ENCODE measurements at places on chromosomes 3 and 15.
A peak's percentile ranks its signal among the peaks of the same experiment; 100 is the strongest.

- peak; percentile 13 for DNase-seq
Measured at GRCh38 chr15:74873756-74874424, 725 bp upstream of the SCAMP2 start.

DNA sequence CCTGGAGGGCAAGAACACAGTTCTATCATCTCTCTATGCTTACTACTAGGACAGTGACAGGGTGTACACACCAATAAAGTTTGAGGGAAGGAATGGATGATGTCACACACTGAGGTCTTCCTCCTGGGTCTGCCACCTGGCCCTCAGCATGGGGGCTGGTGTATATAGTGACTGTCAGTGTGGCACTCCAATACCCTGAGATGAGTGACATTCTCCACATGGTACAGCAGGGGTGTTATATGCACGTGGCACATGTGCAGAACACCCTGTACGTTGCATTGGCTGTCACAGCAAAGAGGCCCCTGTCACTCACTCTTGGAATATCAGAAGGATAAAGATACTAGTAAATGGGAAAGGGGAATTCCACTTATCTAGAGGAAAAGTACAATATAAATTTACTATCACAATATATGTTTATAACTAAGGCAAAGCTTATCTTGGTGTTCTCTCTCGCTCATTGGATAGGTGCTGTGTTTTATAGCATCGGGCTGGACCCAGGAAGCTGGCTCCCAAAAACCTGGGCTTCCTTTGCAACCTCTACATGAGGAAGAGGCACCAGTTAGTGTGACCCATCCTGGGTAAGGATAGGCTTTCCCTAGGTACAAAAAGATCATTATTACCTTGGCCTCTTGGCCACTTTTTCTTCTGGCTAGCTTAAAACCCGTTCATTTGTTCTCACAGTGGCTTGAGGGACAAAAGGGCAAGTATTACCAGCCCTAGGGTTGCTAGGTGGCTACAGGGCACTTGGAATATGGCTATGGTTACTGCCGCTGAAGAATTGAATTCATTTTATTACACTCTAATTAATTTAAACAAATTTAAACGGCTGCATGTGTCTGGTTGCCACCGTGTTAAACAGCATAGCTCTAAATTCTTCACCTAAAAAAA is 54.8 kb upstream of the HES1 start:
- no peak for DNase-seq

GRCh38 chr3:17162116-17162515 is 277.4 kb downstream of the PLCL2 start:
- no peak for DNase-seq

GRCh38 chr15:69624816-69625215 is 172.2 kb downstream of the RPLP1 start:
- no peak for DNase-seq

- DNase-seq, result no peak
Measured at GRCh38 chr15:25716414-25717126, 146.6 kb downstream of the ATP10A start.

GRCh38 chr3:50050361-50050760 is 38.4 kb upstream of the RBM5 start:
- DNase-seq, result peak; percentile 73

- no peak for DNase-seq
Measured at GRCh38 chr3:77464111-77464688, 424.3 kb downstream of the ROBO2 start.

DNA sequence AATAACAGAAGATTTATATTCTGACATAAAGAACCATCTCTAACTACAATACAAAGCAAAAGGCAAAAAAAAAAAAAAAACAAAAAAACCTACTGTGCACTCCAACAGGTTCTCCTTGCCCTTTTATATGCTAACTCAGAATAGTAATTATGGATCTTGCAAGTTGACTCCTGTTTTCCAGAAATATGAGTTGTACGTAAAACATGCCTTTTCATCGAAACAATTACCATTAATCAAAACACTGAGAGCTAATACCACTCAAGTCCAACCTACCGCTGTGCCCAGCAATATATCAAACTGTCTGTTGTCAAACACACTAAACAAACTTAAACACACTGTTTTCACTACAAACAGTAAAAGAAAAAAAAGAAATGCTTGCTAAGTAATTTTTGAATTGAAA is 389.8 kb downstream of the TBC1D5 start:
- DNase-seq, result no peak

DNA sequence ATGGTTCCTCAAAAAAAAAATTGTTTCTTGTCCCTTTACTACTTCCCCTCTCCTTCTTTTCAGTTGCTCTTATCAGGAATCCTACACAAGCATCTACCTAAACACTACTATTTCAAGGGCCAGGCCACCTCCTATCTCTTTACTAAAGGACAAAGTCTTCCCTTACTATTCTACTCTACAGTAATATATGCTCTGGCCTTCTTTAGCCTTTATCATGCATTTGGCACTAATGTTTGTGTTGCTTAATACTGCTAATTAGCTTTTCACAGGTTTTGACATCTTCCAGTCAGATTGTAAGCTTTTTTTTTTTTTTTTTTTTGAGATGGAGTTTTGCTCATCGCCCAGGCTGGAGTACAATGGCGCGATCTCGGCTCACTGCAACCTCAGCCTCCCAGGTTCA is 5.3 kb downstream of the CEP19 start:
- no peak for DNase-seq

DNA sequence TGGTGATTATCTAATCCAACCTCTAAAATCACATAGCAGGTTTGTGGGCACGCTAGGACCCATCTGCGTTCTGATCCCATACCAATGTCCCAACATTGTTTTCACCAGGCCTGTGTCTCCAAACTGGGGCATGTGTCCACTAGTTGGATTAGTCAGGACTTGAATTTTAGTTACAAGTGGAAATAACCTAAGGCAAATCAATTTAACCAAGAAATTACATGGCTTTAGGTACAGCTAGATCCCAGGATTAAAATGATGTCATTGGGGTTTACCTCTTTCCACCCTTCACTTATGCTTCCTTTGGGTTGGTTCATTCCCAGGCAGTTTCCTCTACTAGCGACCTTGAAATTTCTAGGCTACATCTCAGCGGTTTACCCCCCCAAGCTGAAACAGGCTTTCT is 47.2 kb upstream of the PXYLP1 start:
- no peak for DNase-seq

DNA sequence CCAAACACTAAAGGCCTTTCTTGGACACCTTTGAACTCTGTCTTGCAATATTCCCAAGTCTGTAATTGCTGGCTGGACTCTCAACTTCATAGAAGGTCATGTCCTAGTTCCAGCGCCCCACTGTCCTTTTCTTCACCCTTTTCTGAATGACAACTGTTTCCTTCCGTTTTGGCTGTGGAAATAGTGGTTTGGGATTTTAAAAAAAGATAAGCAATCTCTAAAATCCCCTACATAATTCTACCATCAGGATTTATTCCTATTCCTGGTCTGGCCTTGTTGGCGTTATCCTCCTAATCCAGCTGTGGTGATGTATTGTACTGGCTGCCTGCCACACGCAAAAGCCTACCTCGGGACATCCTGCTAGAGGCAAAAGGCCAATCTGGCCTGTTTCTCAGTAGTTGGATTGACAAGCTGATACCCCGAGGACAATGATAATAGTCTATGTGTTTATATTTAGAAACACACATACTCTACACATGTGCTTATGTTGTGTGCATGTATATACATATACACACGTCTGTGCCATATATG is 440.3 kb upstream of the DPH6 start:
- DNase-seq, result peak; percentile 47

- peak; percentile 41 for DNase-seq
Measured at GRCh38 chr15:49155834-49156627, 632 bp upstream of the COPS2 start.

DNA sequence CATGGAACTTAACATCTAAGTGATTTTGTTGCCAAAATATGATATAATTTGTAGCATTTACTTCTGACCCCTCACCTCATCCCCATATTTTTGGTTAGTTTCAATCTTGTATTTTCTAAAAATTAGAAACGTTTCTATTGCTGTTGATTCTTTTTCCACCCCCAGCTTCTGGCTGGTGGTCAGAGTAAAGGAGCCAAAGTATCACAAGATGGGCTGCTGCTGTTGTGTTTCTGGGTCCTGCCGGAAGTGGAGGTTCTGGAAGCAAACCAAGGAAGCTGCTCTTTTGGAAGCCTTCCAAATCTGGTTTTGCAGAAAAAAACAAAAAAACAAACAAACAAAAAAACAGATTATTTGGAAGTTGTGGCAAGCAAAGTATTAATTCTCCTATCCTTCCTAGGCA is 221.1 kb upstream of the P2RY1 start:
- no peak for DNase-seq

DNA sequence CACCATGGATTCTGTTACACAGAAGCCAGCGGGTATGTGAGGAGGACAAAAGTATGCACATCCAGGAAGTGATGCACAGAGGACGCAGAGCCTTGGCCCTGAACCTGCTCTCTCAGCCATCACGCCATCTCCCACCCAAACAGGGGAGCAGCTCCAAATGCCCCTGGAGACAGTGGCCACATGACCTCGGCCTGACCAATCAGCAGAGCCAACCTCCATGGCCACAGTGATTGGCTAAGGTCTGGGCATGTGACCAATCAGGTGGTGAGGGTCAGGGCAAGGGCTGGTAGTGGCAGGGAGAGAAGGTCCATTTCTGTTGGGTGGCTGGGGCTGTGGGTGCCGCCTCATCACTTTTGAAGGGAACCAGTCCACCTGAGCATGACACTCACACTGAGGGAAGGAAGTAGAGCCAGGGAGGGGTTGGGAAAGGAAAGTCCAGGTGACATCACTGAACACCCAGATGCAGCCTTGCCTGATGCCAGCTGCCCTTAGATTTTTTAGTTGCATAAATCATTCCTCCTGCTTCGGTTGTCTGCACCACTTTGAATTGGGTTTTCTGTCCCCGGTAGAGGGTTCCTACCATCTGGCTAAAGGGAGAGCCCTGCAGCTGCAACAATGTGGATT is 70.3 kb upstream of the IQSEC1 start:
- DNase-seq, result no peak

DNA sequence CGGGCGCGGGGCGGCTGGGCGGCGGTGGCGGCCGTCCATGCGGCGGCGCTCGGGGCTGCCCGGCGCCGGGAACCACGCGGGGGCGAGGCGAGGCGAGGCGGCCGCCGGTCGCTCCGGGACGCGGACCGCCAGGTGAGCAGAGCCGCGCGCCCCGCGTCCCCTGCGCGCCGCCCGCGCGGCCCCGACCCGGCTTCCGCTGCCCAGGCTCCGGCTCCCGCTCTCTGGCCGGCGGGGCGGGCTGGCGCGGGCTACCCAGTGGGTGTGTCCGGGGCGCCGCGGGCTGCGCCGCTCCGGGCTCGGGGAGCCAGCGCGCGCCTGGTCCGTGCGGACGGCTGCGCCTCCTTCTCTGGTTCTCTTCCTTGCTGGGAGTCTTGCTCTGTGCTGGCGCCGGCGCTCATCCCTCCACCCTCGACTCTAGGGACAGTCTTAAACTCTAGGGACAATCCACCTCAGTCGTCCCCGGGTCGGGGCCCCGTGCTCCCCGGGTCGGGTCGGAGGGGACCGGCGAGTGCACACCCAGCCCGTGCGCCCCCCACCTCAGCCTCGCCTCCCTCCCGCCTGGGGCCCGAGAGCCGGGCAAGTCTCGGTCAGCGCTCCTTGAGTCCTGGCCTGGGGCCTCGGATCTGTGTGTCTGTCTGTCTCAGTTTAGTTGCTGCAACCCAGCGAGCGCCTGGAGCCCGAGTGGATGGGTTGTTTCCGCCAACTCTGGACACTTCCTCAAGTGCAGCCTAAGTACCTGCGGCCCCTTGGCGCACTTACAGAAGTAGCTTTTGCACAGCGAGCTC is 488 bp downstream of the THSD4 start:
- DNase-seq, result peak; percentile 53

- no peak for DNase-seq
Measured at GRCh38 chr3:89364314-89364713, 256.9 kb downstream of the EPHA3 start.

- DNase-seq, result no peak
Measured at GRCh38 chr3:128167973-128168674, 14.8 kb downstream of the EEFSEC start.

DNA sequence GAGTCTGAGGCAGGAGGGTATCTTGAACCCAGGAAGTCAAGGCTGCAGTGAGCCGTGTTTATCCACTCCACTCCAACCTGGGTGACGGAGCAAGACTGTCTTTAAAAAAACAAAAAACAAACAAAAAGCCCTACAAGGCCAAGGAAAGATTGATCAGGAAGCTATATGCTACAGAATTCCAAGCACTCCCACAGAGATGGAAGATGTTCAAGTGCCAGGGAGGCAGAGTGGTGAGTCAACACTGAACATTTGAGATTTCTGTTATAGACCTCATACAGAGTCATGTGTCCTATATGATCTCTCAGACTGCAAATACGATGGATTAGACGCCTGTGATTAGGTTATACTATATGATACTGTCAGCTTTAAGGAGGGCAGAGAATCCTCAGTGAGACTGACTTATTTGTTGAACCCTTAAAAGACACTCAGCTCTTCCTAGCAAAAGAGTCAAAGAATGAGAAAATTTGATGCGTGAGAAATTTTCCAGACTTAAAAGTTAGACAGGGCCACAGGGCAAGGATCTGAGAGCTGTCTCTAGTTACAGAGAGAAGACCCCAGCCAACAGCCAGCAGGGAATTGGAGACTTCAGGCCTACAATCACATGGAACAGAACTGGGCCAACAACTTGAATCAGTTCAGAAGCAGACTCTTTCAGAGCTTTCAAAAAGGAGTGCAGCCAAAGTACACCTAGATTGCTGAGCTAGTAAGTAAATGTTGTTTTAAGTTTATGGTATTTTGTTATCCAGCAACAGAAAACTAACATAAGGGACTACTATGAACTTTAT is 107.6 kb downstream of the PIK3CB start:
- DNase-seq, result peak; percentile 42

- DNase-seq, result peak; percentile 25
Measured at GRCh38 chr3:155202626-155203025, 90.9 kb downstream of the STRIT1 start.

GRCh38 chr3:187960820-187961219 is 193.1 kb upstream of the LPP start:
- peak; percentile 48 for DNase-seq

- DNase-seq, result peak; percentile 76
Measured at GRCh38 chr3:171058058-171058457, 31.5 kb upstream of the SLC2A2 start.

DNA sequence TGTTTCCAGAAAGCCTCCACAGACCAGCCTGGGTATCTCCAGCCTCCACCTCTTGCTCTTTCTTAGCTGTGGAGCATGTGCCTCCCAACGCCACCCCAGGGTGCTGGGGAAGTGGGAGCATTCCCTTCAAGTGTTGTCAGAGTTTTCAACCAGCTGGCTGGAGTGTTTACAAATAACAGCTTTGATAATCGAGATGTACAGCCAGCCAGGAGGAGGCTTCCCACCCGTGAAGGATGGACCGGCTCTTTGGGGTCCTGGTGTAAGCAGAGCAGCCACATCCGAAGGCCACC is 8.5 kb upstream of the OXTR start:
- DNase-seq, result no peak

- DNase-seq, result no peak
Measured at GRCh38 chr3:60344340-60344739, 906.9 kb downstream of the FHIT start.

DNA sequence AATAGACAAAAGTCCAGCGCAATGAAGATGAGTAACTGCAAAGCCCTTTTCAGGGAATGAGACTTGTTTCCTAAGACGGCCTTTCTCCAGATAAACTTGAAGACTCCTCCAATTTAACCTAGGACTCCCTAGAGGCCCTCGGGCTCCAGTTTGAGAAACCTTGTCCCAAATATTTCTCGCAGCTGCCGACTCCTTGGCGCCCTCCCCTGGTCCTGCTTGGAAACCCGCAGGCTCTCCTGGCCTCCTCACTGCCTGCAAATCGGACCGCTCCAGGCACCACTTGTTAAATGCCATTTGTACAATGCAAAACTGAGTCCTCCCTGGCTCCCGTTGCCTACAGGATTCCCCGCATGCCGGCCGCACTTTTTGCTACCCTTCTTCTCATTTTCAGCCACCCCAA is 36.8 kb downstream of the MUC4 start:
- DNase-seq, result peak; percentile 48

Measured in fibroblast of pulmonary artery (primary cell).